Calu3 (cell line): ENCODE measurements at places on chromosomes 4 and X. TPM values are rescaled to one million over a fixed set of nuclear protein-coding genes. Genes with fewer than 3 reads are reported as not detected.

Gene RNF212
- total RNA-seq = not detected in 2 replicates

Gene JCHAIN
- total RNA-seq = not detected in 2 replicates

Gene ZFP92
- total RNA-seq = 0.19 and 0.22 TPM in 2 replicates

DNA sequence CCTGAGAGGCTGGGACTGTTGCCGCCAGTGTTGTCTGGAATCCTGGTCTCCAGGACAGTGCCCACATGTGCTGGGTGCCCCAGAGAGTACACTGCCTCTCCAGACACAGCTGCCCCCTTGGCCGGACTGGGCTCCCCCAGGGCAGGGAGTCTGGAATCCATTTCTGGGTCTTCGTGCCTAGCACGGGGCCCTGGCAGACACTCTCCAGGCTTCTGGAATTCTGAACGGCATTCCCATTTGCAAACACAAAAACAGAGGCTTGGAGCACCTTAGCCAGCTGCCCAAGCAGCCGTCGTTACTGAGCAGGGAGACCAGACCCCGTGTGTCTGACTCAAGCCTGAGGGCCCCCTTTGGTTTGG lies 20.8 kb downstream of the HMX1 start:
- DNase-seq = no peak

DNA sequence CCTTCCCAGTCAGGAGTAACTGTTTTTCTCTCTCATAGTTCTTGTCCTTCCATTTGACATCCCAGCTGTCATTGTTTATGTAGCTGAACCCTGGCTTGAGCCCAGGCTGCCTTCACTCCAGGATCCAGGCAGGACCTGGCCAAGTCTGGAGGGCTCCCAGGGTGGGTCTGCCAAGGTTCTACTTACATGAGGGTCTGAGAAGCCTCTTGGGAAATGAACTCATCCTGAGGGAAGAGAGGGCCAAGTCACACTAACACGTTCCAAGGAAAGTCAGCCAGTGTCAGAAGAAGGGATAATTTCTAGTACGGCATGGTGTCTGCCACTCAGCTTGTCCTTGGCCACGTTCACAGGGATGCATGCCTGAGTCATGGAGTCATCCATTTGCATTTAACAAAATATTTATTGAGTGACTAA lies 54.8 kb upstream of the SRD5A3 start:
- DNase-seq = no peak

DNA sequence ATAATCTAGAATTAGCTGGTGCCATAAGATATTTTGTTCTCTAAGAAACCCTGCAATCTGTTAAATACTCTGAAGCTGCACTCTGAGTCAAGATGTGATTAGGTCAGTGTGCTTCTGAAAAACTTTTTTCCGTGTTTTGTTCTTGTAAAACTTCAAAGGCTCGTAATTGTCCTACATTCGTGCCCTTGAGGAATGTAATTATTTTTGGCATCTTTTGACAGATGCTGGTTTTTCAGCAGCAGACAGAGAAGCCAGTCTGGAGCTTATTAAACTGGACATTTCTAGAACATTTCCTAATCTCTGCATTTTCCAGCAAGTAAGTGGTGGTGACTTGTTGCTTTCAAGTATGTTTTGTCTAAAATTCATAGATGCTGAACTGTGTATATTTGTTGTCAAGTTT lies 36.8 kb upstream of the TADA2B start:
- DNase-seq = no peak

DNA sequence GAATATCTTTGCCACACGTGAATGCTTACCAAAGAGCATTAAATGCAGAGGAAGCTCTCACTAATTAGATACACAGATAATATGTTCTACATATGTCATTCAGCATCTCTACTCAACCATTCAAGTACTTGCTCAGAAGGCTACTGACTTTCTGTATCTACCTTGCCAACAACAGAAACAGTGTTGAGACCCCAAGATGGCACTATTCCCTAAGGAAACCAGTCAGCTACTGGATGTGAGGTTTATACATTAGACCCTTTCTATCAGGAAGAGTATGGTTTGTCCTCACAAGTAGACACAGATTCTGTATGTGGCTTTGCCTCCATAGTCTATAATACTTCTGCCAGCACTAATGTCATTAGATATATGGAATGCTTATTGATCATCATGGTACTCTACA lies 443.9 kb upstream of the INTU start:
- DNase-seq = no peak

GRCh38 chrX:116436358-116436816 lies at the start of gene SLC6A14:
SLC6A14 (plus strand) TSS chrX:116436606; CDS start chrX:116436710, 104 bp downstream.
- DNase-seq = peak; percentile 83
